ENCODE measurements at places on chromosomes 1 and 21.

- no peak for DNase-seq
Measured at GRCh38 chr1:8733484-8733883, 84.0 kb downstream of the RERE start.

GRCh38 chr1:88876573-88877365, 14.6 kb downstream of the GTF2B start:
- no peak for DNase-seq

DNA sequence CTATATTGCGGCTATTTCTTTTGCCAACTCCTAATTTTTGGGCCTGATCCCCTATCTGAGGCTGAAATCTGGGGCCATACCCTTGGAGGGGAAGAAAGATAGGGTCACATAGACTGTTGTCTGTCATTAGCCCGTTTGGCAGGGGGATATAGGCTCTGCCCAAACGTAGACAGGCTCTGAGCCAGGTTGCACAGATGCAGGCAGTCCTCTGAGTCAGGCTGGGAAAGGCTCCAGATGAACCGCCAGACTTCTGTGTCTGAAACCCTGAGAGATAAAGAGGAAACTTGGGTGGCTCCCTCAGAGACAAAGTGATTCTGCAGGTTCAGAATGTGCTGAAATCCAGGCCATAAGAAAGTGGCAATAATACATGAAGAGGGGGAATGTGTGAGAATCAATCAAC, 4.0 kb upstream of the CAP1 start:
- DNase-seq, result peak; percentile 54

GRCh38 chr1:191343816-191344215, 814.4 kb upstream of the RGS18 start:
- peak; percentile 2 for DNase-seq

DNA sequence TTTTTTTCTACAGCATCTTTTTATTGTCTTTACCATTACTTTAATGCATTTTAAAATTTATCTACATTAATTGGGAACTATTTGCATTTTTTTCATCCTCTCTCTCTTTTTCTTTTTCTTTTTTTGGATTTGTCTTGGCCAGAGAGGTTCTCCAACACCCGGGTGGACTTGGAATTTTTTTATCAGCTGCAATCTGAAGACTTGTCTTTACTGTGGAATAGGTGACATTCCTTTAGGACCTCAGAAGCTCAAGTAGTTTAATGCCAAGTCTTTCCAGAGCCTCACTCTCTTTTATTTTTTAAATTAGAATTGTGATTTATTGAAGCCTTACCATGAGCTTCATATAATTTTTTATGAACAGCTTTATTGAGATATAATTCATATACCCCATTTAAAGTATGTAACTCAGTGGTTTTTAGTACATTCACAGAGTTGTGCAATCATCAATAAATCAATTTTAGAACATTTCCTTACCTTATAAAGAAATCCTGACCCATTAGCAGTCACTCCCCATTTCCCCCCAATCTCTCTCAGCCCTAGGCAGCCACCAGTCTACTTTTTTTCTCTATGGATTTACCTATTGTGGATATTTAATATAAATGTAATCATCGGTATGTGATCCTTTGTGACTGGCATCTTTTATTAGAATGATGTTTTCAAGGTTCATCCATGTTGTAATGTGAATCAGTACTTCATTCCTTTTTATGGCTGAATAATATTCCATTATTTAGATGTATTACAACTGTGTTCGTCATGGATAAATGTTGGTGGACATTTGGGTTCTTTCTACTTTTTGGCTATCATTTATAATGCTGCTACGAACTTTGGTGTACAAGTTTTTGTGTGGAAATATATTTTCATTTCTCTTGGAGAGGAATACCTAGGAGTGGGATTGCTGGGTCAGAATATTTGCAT, 6.2 kb downstream of the TUFT1 start:
- DNase-seq, result no peak

GRCh38 chr21:35885942-35886541, 174.3 kb downstream of the SETD4 start:
- DNase-seq, result no peak

DNA sequence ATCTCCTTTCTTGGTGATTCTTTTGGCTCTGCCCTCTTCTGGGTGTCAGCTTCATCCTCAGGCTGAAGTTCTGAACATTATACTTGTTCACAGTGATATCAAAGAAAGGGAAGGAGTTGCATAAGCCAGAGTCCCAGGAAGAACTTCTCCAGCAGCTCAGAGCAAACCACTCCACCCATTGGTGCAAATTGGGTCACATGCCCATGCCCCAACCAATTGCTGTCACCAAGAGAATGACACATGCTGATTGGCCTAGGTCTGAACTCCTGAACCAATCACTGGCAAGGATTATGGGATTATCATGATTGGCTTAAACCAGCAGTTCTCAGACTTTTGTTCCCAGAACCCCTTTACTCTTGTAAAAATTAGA, 256.5 kb upstream of the TMEM51 start:
- no peak for DNase-seq

DNA sequence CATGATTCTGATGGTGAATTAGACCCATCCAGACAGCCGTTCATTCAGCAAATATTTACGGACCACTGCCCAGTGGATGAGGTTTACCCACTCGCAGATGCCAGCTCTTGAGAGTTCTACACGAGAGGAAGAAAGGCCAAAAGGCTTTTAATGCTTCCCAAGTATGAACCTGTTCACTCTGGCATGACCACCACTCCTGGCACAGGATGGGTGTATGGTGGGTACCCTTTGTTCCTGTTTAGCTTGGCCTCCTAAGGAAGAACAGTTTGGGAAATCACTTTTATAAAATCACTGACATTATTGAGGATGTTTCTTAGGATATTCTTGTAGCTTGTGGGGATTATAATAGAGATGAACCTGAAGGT, 67.2 kb downstream of the HMGB4 start:
- no peak for DNase-seq

DNA sequence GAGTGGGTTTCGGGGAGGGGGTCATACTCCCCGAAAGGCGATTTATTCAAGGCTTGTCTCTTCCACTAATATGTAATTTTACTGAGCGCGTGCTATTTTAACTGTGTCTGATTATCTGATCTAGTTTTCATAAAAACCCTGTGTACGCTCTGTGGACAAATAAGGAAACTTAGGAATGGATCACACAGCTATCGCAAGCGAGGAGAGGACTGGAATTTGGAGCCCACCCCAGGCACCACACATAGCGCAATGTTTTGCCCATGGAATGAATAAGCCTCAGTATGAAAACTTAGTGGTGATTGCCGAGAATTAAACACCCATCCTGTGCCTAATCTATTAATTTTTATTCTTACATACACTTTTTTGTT, 9.8 kb upstream of the RAB42 start:
- DNase-seq, result peak; percentile 34

DNA sequence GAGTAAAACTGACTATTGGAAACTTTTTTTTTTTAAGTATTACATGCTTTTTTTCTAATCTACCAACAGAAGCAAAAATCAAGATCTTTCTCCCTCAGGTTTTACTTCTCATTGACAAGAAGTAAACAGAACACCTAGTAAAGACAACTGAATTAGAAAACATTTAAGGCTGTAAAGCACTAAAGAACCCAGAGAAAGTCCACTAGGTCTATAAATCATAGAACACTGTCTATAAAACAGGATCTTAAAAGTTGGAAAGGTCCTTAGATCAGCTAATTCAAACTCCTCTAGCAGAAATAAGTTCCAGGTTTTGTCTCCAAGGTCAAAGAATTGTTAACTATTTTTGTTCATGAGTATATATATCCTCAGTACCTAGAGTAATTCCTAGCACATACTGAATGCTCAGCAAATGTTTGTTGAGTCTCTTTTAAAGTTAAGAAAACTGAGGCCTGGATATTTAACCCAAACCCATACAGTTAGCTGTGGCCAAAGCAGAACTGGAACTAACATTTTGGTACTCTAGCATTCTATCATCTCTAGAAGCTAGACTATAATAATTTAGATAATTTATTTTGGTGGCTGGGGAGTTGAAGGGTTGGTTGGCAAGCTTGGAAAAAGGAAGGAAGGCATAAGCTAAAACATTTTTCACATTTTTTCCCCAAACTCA, 3.0 kb downstream of the EPS15 start:
- DNase-seq, result no peak

DNA sequence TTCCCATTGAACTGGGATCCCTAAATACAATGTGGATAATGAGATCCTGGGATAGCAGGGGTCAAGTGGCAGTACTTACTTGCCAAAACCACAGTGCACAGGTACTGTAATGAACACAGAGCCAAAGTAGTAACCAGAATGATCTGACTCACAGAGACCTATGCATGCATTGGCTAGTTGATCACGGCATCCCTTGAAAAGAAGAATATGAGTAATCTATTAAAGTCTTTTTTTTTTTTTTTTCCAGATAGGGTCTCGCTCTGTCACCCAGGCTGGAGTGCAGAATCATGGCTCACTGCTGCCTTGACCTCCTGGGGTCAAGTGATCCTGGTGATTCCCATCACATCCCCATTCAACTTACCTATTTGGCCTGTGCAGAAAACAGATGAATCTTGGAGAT, 29.4 kb upstream of the EIF4G3 start:
- no peak for DNase-seq

GRCh38 chr1:215141460-215141859, 58.9 kb downstream of the KCNK2 start:
- DNase-seq, result no peak

DNA sequence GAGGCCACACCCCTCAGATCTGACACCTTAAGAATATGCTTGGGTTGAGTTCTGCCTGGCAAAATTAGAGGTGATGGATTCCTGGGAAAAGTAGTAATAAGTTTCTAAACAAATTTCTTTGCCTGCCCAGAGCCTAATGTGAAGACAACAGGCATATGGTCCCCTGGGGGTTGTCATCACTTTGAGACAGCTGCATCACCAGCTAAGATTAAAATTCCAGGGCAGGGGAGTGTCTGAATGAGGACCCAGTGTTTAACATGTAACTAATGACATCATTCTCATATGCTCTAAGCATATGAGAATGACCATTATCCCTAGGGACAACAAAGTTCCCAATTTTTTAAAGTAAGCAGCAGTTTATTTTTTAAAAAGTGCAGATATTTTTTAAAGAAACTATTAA, 432.2 kb downstream of the PCP4 start:
- no peak for DNase-seq

DNA sequence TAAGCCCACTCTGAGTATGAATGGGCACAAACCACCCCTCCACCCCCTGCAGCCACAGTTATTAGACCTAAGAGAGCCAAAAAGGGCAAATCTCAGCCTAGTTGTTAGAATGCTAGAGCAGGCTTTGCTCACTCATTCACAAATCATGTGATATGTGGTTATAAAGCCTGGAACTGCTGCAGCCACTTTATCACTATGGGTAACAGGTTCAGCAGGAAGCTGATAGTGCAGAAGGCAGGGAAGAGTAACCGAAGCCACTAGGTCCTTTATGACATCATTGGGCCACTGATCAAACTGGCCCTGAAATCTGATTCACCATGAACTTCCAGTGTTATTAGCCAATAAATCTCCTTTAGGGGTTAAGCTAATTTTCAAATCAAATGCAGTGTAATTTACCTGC, 134.7 kb downstream of the GRIK1 start:
- DNase-seq, result no peak

GRCh38 chr1:203380420-203381150, 29.7 kb upstream of the FMOD start:
- no peak for DNase-seq

DNA sequence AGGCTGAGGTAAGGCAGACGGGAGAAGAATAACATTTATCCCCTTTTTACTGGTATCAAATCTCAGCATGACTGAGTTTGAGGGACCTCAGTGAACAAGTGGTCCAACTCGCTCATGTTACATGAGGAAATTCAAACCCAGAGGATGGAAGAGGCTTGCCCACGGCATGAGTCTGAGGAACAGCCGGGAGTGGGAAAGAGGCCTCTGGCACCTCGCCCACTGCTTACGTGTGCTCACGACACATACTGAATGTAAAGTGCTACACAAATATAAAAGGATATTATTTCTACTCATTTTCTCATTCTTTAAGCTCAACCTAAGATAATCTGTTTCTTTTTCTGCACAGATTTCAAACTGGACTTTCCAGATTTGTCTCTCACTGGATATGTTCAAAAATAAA, 14.7 kb downstream of the BEND5 start:
- DNase-seq, result no peak

GRCh38 chr1:22442212-22442894, 9.3 kb upstream of the ZBTB40 start:
- DNase-seq, result no peak

DNA sequence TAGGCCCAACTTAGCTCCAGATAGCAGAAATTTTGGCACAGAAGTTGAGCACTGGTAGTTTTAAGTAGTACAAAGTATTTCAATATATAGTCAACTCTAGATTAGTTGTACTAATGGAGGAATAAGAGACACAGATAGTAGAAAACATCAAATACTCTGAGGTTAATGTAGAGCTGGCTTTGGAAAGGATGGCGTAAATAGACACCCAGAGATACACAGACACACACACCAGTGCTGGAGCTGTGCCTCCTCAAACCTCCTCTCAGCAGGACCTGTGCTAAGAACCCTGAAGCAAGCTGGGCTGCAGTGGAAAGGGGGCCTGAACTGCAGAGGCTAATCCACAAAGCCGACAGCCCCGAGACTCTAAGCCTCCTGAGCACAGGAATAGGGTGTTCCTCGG, 67.0 kb upstream of the EDEM3 start:
- no peak for DNase-seq

GRCh38 chr1:200960236-200960947, 63.1 kb downstream of the KIF21B start:
- DNase-seq, result no peak
